ENCODE measurements at places on chromosomes 2 and 18. TPM values are rescaled to one million over a fixed set of nuclear protein-coding genes. Genes with fewer than 3 reads are reported as not detected.

GRCh38 chr2:4357121-4357520, 653.7 kb downstream of the DCDC2C start:
- DNase-seq: no peak

DNA sequence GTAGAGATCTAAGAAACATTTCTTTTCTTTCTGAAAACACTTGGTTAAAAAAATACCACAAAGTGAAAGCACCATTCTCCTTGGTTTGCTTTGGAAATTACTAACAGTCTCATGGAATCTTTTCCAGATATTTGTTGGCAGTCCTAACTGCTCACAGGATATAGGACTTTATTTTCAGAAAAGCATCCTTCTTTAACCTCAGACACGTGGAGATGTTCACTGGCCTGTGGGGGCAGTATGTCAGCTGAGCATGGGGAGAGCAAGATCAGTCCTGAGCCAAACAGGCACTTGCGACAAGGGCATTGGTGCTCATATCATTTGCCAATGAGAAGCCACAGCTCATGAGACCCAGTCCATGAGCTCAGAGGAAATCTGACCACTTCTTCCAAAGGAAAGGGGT, 371.9 kb downstream of the NBAS start:
- no peak for DNase-seq

GRCh38 chr2:134268265-134268664, 14.4 kb downstream of the MGAT5 start:
- peak; percentile 38 for DNase-seq

DNA sequence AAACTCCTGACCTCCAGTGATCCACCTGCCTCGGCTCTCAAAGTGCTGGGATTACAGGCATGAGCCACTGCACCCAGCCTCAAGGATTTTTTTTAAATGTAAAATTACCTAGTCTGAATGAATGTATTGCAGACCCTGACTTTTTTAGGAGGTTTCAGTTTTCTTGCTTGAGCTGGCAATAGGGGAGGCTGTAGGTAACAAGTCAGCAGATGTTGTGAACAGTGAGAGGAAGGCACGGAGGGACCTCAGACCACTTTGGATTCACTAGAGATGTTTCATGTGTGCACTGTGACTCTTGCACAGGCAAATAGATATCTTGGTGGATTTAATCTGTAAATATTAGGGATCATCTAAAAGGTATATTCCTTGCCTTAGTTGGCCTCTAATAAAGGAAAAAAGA, 6.4 kb downstream of the NDUFV2 start:
- DNase-seq: no peak

The STPG4 gene
- 0.64 TPM for total RNA-seq

The ATAD2B gene
- total RNA-seq: 12.2 TPM

The CIDEA gene
- 0.43 TPM for total RNA-seq

The GAL3ST2 gene
- not detected for total RNA-seq

GRCh38 chr2:11101430-11101829, 53.8 kb upstream of the SLC66A3 start:
- no peak for DNase-seq

GRCh38 chr2:122535960-122536505, 780.6 kb downstream of the TSN start:
- no peak for DNase-seq

DNA sequence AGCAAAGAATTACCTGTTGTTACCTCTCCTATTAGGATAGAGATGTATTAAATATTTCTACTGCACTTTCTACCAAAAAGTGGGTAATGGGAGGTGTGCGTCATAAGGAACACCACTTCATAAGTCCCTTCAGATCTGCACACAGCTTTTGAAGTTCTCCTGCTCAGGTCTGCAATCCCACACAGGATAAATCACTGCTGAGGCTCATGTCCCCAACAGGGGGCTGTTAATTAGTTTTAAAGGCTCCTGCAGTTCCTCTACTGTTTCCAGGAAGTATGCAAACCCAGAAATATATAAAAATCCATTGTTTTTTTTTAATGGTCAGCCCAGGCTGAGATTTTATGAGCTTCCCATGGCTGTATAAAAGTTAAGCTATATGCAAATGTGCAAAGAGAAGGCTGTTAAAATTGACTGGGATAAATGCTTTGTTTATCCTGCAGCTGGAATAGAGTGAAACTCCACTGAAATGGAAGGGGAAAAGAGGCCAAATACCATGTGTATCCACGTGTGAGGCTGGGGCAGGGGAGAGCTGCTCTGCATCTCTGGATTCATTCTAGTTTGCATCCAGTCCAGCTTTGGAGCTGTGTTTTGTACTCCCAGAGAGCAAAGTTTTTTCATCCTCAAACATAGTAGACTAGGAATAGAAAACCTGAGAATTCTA, 903.7 kb downstream of the TDRD15 start:
- DNase-seq: no peak

The NEU2 gene
- not detected for total RNA-seq

The CLASP1 gene
- total RNA-seq: 50.6 TPM

The NT5DC4 gene
- total RNA-seq: not detected

DNA sequence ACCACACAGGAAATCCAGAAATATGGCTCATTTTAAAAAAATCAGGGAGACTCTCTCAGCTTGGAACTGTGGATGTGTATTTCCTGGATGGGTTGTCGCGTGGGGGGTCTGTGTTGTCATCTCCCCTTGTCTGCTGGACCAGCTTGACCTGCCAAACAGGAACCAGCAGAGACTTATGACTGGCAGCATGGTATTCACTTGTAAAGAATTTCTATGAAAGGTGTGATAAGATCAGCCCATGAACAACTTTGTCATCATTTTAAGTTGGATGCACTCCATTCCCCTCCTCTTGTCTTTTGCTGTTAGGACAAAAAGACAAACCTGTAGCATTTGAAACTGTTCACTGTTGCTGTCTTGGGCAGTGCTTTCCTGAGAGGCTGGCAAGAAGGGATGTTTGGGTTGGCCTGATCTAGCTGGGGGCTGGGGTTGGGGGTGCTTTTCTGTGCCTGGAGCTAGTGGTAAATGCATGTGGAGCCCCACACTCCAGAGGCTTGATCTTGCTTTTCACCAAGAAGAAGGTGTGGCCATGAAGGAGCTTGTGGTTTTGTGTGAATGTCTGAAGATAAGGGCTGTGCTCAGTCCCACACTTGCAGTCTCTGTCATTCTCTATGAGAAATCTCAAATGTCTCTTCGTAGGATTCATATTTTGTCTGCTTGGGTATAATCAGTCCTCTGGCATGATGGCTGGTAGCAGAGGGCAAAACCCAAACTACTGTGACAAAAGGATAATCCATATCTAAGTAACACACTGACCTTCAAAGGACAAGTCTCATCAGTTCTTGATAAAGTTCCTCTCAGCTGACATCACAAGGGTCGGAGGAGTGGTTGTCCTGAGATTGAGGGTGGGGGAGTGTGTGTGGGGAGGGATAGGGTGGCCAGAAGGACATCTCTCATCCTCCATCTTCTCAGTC, 39.0 kb downstream of the RALB start:
- peak; percentile 81 for DNase-seq

DNA sequence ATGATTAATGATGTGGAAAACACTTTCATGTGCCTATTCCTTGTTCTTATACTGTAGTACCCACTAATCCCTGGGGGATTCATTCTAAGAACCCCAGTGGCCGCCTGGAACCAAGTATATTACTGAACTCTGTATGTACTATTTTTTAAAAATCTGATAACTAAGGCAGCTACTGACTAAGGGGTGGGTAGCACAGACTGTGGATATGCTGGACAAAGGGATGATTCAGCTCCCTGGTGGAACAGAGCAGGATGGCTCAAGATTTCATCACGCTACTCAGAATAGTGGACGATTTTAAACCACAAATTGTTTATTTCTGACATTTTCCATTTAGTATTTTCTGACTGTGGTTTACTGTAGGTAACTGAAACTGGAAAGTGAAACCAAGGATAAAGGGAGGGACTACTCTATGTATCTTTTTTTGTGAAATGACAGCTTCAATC, 41.8 kb upstream of the CDC42EP3 start:
- DNase-seq: peak; percentile 94

The COBLL1 gene
- total RNA-seq: 18.6 TPM

GRCh38 chr2:233174137-233174536, 77.3 kb upstream of the ATG16L1 start:
- DNase-seq: no peak

The CCDC148 gene
- total RNA-seq: 2.4 TPM

DNA sequence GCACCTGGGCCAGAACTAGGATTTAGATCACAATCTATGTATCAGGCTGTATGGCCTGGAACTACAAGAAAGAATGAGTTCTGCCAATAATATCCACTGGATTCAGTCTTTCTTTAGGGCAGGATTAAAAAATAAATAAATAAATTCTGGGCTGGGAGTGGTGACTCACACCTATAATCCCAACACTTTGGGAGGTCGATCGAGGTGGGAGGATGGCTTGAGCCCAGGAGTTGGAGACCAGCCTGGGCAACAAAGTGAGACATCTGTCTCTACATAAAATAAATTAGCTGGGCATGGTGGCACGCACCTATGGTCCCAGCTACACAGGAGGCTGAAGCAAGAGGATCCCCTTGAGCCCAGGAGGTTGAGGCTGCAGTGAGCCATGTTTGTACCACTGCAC, 8.1 kb downstream of the AMMECR1L start:
- DNase-seq: no peak

- no peak for DNase-seq
These were observed 31.3 kb upstream of the CNTNAP5 start for GRCh38 chr2:123993728-123994323.

The C2orf15 gene
- total RNA-seq: 0.59 TPM

DNA sequence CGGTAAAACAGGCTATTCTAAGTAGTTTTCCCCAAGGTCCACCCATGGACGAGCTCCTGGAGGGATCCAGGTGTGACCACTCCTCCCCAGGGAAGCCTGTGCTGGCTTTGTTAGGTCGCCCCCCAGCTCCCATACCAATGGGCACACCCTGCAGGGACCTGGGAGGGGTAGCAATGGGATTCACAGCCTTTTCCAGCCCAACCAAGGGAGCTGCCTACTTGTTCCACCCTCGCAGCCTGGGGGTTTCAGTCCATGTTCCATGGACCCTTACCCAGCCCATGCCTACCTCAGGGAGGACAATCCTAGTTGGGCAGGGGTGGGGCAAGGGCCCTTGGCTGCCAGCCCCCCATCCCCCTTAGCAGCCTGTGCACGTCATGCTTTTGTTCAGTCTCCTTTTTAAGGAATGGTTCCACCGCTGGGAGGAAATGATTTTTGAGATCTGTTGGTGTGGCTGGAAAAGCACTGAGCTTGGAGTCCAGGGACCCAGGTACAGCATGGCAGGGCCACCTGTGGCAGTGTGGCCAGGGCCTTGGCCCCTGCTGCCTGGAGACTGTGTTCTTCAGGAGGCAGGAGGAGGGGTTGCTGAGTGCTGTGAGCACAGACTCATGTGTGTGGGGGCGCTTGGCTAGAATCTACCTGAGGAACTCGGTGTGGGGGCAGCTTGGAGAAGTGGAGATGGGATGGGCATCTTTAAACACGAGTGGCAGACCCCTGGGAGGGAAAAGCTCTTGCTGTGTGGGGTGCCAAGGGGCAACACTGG, 166.8 kb downstream of the TWIST2 start:
- no peak for DNase-seq

GRCh38 chr18:62187543-62188510, 772 bp downstream of the RELCH start:
- DNase-seq: peak; percentile 6

The CCBE1 gene
- 4.1 TPM for total RNA-seq

- no peak for DNase-seq
These were observed 395.8 kb downstream of the LNPK start for GRCh38 chr2:175606010-175606841.

DNA sequence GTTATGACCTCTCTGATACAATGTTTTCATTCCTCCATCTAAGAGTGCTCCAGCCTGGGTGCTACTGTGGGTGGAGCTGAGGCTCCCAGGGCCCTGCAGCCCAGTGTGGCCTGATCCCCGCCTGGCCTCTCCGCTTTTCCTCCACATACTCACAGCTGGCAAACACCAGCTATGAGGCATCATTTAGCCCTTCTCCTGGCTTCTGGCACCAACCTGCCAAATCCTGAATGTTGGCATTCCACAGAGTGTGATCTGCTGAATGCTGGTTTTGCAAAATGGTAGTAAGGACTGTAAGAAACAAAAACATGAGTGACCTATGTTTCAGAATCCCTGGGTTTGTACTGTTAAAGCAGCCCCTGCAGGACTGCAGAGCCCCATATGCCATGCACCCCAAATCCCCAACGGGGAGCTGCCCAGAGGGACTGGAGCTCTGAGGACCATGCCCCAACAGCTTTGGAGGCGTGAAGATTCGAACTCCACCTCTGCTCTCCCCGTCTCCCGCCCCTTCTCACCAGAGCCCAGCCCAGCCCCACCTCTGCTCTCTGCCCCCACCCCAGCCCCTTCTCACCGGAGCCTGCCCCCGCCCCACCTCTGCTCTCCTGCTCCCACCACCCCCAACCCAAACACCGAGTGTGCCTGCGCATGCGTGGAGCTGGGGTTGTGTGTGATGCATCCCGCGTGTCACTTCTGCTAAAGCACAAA, 4.2 kb downstream of the SLC66A2 start:
- no peak for DNase-seq

DNA sequence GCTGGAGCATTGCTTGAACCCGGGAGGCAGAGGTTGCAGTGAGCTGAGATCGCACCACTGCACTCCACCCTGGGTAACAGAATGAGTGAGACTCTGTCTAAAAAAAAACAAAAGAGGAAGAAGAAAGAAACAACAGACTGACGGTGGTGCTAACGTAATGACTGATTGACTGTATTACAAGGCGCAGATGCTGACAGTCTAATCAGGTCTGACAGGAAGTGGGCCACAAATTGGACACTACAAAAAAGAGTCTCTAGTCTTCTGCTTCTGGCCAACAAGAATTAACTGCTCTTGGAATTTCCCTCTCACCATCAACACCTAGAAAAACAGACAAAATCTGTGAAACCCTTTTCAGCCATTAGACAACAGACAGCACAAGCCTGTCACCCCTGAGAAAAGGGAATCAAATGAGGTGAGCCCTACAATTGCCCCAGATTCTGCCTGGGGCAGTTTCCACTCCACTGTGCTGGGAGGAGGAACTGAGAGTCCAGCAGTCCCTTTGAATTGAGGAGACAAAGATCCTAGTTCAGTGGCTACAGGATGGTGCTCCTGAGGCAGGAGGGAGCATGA, 43.3 kb downstream of the SNED1 start:
- no peak for DNase-seq

GRCh38 chr2:206804326-206804725, 38.9 kb downstream of the FASTKD2 start:
- DNase-seq: peak; percentile 4

The LRATD1 gene
- total RNA-seq: 28.3 TPM

The C2orf72 gene
- 0.84 TPM for total RNA-seq

DNA sequence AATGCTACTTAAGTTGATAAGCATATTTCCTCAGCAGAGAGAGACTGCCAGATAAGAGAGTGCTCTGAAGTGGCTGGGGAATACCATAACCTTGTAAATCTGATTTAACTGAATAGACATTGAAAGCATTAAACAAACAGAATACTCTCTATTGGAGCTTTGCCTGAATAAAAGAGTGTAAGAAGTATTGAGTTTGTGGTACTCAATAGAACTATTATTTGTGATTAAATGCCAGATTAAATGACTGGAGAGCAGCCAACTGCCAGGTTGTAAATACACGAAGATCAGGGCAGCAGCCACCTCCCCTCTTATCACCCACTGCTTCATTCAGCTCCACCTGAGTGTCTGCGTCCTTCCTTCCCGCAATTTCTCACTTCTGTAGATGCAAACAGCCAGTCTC, 373.6 kb downstream of the DCDC2C start:
- no peak for DNase-seq

- DNase-seq: no peak
These were observed 71.7 kb downstream of the LONRF2 start for GRCh38 chr2:100250645-100251044.

GRCh38 chr2:215619989-215620388, 184.1 kb upstream of the FN1 start:
- no peak for DNase-seq

The RASGRP3 gene
- 2.0 TPM for total RNA-seq

- DNase-seq: peak; percentile 73
These were observed 34.2 kb upstream of the NCOA1 start for GRCh38 chr2:24456599-24457556.
